HFFc6 (cell line): ENCODE measurements at places on chromosomes 5 and 9.

GRCh38 chr9:85172001-85172978, 502.8 kb downstream of the NTRK2 start:
- DNase-seq, result no peak

DNA sequence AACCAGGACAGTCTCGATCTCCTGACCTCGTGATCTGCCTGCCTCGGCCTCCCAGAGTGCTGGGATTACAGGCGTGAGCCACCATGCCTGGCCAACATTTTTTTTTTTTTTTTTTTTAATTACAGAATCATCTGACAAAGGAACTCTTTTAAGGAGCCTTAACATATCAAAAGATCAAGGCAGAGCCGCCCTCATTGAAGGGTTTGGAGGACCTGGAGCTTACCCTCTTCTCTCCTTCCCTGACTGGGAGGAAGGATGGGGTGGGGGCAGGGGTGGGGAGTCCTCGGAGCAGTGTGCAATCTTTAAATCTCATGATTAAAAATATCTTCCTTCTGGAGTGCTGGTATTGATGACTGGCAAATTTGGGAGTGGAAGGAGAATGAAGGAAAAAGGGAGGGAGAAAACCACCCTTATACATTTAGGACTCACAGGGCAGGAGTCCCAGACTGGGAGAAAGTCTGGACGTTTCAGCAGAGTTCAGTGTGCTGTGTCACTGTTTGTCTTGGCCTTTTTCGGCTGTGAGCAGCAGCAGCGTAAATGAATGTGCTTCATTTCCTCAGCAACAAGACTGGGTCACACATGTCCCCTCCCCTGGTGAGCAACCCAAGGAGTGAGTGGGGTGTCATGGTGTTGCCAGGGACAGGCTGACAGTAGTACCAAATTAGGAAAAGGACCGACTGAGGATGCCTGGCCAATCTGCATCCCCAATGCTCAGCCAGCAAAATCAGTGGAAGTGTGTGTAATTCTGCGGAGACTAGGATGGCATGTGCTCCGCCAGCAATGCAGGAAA, 115.3 kb upstream of the BNC2 start:
- DNase-seq, result peak; percentile 59

DNA sequence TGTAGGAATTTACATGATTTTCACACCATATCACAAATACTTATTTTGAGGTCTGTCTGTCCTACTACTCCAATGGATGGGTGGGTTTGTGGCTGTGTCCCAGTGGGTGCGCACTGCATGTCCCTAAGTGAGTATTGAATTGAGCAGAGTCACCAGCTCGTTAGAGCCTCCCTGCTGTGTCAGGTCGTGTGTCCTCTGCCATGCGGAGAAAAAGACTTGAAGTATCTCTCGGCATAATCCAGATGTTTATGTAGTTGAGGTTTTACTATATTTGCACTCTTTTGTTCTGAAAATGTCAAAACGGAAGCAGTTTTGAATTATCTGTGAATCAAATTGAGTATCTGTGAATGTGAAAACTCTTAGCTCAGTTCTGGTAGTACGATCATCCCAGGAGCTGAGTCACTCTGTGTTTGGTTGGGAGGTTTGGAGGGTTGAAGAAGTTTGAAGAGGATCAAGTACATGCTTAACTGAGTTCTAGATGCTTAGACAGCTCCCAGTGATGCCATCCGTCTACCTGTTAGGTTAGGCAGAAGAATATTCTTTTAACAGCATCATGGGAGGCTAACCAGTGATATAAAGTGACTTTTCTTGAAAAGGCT, 194.2 kb downstream of the TENT4A start:
- no peak for DNase-seq

DNA sequence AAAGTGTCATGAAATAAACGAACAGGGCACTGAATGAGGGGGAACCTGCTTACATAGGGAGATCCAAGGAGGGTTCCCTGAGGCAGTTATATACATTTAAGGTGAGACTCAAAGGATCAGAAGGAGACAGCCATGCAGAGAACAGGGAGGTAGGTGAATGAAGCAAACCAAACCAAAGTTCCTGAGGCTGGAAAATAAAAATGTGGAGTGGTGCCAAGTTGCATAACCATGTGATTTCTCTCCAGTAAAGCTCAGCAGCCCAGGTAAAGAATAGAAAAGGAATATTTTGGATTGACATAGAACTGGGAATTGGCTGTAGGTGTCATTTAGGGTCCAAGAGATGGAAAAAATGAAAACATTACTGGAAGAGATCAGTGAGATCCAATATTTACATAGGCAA, 110.7 kb downstream of the CAAP1 start:
- DNase-seq, result no peak

DNA sequence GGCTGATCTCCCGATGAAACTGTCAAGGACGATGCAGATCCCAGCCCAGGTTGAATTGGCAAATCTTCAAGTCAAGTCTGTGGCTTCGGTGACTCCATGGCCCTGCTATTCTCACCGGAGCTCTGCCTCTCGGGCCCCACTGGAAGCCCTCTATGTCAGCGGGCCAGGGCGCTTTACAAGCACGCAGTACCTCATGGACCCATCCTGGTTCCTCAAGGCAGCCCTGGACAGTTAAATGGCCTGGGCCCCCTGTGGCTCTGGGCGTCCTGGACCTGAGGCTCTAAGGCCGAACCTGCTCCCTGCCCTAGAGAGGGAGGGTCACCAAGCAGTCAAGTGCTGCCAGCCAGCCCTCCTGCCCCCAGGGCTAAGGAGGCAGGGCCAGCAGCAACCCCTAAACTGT, 45.3 kb downstream of the STC2 start:
- no peak for DNase-seq

- no peak for DNase-seq
Observed at GRCh38 chr5:157006262-157006661, 43.2 kb upstream of the TIMD4 start.

DNA sequence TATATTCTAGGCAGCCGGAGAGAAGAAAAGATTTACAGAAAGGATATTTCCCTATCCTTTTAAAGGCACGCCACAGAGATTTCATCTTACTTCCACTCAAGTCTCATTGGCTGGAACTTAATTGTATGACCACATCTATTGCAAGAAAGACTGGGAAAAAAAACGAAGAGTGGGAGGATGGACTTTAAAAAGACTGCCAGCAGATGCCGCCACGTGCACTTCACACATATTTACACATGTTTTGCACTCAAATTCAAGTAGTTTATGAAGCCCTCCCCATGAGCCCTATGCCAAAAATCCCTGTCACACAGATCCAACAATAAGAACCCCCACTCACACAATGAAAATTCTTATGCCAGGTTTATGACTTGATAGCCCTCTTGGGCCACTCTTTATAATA, 138.5 kb upstream of the TYRP1 start:
- DNase-seq, result no peak

DNA sequence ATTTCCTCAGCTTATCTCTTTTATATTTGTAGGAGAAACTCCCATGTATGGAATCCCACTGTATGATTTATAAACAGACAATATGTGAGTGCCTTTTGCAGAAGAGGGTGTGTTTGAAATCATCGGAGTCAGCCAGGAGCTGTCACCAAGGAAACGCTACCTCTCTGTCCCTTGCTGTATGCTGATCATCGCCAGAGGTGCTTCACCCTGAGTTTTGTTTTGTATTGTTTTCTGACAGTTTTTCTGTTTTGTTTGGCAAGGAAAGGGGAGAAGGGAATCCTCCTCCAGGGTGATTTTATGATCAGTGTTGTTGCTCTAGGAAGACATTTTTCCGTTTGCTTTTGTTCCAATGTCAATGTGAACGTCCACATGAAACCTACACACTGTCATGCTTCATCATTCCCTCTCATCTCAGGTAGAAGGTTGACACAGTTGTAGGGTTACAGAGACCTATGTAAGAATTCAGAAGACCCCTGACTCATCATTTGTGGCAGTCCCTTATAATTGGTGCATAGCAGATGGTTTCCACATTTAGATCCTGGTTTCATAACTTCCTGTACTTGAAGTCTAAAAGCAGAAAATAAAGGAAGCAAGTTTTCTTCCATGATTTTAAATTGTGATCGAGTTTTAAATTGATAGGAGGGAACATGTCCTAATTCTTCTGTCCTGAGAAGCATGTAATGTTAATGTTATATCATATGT, 18.0 kb upstream of the CTSL start:
- no peak for DNase-seq

DNA sequence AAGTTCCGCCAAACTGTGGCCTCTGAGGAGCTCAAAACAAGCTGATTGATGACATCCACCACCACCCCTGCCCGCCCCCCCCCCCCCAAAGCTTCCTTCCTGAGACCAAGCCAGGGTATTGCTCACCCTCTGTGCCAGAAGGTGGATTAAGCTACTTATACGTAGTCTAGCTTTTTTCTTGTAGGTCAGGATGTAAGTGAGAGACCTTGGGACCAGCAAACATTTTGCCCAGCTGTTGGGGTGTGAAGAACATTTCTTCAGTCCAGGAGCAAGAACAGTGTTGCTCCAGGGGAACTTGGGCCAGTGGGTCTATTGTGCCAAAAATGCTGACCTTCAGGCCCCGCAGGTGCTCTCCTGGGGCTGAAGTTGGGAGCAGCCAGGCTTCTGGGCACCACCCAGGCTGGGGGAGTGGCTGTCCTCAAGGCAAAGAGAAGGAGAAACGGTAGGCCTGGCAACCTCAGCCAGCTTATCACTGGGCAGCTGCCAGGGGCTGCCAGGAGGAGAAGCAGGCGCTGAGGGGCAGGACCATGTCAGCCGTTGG, 18.0 kb downstream of the NEURL1B start:
- no peak for DNase-seq

- DNase-seq, result no peak
Observed at GRCh38 chr5:2797981-2798380, 46.5 kb upstream of the IRX2 start.

DNA sequence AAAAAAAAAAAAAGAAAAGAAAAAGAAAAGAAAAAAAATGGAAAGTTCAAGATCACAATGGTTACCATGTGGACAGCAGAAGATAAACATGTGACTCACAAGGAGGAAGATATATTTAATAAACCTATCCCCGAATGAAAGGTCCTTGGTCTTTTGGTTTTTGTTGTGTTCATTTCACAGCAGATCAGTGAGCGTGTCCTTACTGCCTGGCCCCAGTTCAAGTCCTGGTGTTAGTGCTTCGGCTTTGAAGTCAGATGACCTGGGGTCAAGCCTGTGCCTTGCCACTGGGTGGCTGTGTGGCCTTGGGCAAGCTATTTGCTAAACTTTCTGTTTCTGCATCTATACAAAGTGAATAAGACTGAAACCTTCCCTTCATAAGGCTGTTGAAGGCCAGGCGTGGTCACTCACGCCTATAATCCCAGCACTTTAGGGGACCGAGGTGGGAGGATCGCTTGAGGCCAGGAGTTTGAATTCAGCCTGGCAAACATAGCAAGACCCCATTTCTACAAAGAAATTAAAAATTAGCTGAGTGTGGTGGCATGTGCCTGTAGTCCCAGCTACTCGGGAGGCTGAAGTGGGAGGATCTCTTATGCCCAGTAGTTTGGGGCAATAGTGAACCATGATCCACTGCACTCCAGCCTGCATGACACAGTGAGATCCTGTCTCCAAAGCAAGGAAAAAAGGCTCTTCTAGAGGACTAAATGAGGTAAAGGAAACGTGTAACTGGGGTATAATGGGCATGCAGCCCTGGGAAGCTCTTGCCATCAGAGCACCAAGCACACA, 94.5 kb upstream of the SPATA31D4 start:
- DNase-seq, result peak; percentile 19
